Fibroblast of the aortic adventitia (primary cell): ENCODE measurements at places on chromosomes 12 and 14. TPM values are rescaled to one million over a fixed set of nuclear protein-coding genes. Genes with fewer than 3 reads are reported as not detected.

Gene PZP
- total RNA-seq = not detected in 2 replicates

Gene MYO1H
- not detected in 2 replicates for total RNA-seq

Gene CCND2
- 22.5 and 57.6 TPM in 2 replicates for total RNA-seq

Gene KCNH3
- 0.08 and 0.18 TPM in 2 replicates for total RNA-seq

Gene TSPAN9
- total RNA-seq = 8.1 and 19.4 TPM in 2 replicates

Gene CMTM5
- 0.49 TPM in 1 of 2 replicates, not detected in the other for total RNA-seq

Gene ASB2
- total RNA-seq = 0.45 and 0.49 TPM in 2 replicates

Gene KRT86
- not detected in 2 replicates for total RNA-seq

Gene RHEBL1
- 0.25 and 0.54 TPM in 2 replicates for total RNA-seq

Gene NGB
- not detected in 2 replicates for total RNA-seq

Gene RNASE3
- not detected in 2 replicates for total RNA-seq

Gene MYBPC1
- not detected in 2 replicates for total RNA-seq

Gene GON7
- 17.3 and 28.1 TPM in 2 replicates for total RNA-seq

Gene STAC3
- total RNA-seq = 0.90 and 3.8 TPM in 2 replicates

Gene TAS2R50
- total RNA-seq = 3.1 and 6.5 TPM in 2 replicates

Gene MAP3K12
- total RNA-seq = 32.1 and 118 TPM in 2 replicates

Gene ERC1
- 50.9 and 93.1 TPM in 2 replicates for total RNA-seq

Gene FZD10
- not detected in 2 replicates for total RNA-seq

Gene PEX5
- total RNA-seq = 24.3 and 126 TPM in 2 replicates

Gene IFNG-AS1
- total RNA-seq = 0.09 TPM in 1 of 2 replicates, not detected in the other

Gene AKAP3
- 0.81 and 4.9 TPM in 2 replicates for total RNA-seq

Gene LRRC43
- total RNA-seq = 0.74 and 3.5 TPM in 2 replicates

Gene ARF6
- total RNA-seq = 101 and 130 TPM in 2 replicates

Gene CYP46A1
- total RNA-seq = 0.36 and 0.49 TPM in 2 replicates
